CD4-positive, alpha-beta T cell treated with Interleukin-4 for 4 hours (primary cell): ENCODE measurements at places on chromosomes 12 and 14.

GRCh38 chr14:92175811-92176210 lies 54.0 kb downstream of the CPSF2 start:
- DNase-seq: no peak

GRCh38 chr12:20436316-20436715 lies 68.0 kb downstream of the PDE3A start:
- no peak for DNase-seq

- DNase-seq: no peak
These were observed 11.8 kb downstream of the CCDC92 start for GRCh38 chr12:123960856-123961255.

DNA sequence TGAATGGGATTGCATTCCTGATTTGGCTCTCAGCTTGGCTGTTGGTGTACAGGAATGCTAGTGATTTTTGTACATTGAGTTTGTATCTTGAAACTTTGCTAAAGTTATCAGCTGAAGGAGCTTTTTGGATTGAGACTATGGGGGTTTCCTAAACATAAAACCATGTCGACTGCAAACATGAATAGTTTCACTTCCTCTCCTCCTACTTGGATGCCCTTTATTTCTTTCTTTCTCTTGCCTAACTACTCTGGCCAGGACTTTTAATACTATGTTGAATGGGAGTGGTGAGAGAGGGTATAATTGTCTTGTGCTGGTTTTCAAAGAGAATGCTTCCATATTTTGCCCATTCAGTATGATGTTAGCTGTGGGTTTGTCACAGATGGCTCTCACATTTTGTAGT lies 141.5 kb downstream of the CEP83 start:
- no peak for DNase-seq

DNA sequence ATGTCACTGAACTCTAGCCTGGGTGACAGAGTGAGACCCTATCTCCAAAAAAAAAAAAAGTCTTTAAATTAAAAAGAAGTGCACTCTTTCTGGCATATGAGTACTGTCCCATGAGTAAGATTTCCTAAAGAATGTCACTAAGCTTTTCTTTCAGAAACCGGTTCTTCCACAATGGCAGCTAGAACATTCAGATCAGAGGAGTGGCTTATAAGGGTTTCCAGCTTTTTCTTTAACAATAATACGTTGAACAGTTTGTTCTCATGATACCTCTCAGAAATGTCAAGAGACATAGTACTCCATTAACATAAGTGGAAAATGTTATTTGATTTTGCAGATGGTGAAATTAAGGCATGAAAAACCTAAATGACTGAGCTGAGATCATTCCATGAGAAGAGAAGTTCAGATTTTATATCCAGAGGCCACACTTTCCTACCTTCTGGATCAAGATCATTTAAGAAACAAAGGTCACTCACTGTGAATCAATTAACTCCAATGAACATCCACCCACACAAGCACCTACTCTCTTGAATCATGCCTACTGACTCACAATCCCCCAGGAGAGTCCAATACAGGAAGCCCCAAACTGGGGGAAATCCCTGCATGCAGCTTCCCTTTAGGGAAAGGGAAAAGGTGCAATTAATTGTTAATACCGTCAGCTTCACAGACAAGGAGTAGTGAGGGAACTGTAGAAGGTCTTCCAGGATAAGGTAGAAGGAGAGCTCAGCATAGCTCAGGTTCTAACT lies 86.9 kb downstream of the SPTSSA start:
- DNase-seq: no peak

DNA sequence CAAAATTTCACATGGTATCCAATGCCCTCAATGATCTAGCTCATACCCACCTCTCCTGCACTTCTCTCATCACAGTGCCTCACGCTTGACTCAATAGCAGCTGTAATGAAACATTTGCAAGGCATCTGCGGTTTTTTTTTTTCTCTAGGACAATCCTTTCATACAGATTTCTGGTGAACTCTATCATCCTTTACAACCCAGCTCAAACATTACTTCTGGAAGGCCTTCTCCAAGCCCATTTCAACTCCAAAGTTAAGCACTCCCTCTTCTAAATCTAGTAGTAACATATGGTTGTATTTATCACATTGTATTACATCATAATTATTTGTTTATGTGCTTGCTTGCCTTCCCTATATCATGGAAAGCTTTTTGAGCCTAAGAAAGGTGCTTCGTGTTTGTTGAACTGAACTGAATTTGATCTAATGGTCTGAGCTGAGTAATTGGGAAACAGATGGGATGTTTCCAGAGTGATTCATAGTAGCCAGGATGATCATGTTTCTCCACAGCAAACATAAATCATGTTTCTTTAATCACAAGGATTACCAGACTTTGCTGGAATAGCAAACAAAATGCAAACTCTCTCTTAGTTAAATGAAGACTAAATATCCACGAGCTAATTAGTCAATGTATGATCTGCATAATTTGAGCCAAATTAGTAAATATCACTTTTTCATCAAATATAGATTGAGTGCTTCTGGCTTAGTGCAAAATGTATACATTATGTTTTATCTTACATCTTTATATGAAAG lies 14.3 kb downstream of the CFL2 start:
- no peak for DNase-seq

DNA sequence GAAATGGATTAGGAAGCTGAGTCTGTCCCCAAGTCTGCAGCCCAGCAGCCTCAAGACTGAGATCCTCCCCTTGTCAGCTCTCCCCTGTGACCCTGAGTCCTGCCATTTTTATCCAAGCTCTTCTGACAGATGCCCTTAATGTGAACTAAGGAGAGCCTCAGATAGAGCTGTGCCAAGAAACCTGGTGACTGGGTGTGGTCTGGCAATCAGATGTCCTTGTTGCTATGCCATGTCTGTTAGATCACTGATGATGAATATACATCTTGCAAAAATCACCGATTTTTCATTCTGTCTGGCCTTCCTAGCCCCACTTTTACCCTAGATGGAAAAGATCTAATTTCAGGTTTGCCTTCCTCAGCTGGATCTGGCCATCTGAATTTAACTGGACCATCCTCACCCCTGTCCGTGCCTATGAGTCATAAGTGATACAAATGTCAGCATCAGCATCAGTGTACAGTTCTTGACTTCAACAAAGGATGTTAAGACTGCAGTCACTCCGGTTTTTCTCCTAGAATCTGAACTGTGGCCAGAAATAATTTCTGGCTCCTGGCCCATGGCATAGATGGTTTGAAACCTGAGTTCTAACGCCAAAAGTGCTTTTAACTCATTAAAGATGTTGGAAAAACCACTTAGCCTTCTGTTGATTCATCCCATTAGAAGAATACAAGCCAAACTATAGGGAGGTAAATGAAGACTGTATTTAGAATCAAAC lies 61.2 kb upstream of the GRIP1 start:
- no peak for DNase-seq

DNA sequence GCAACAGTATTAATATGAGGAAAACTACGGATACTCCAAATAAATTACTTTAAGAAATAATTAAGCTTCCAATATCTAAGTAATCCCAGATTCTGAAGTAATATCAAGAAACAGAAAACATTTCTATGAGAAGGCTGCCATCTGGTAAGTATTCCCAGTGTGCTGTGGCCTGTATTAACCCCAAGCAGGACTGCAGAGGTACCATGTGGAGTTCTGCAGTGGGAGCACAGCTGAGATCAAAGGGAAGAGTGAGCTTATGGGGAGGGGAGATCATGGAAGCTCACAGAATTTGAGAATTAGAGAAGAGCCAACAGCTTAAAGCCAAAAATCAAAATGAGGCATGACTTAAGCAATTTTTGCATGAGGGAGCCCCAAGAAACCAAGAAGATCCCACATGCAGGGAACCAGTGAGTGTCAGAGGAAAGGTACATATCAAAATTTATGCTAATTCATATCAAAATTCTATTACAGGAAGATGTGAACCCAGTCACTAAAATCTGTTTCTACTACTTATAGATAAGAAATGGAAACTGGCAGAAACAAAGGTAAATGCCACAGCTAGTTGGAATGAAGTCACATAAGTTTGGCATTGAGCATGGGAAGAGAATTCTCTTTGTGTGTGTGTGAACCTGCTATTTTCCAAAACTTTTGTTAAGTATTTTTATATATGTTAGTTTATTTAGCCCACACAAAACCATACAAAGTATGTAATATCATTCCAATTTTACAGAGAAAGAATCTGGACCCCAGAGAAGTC lies 62.6 kb upstream of the KITLG start:
- no peak for DNase-seq

DNA sequence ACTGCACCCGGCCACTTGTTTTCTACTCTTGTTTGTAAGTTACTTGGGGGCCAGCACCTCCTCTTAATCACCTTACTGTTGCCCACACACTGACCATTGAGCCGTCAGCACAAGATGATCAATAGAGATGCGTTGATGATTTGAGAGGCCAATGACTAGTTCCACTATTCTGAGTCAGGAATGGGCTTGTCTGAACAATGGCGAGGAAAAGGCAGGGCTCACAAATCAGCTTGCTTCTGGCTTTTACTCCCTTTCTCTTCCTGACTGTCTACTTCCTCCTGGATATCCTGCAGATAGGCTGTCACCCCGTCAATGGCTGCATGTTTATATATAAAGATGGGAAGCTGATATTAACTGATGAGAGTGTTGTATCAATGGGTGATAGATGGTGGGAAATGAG lies 29.1 kb upstream of the HDAC7 start:
- no peak for DNase-seq

DNA sequence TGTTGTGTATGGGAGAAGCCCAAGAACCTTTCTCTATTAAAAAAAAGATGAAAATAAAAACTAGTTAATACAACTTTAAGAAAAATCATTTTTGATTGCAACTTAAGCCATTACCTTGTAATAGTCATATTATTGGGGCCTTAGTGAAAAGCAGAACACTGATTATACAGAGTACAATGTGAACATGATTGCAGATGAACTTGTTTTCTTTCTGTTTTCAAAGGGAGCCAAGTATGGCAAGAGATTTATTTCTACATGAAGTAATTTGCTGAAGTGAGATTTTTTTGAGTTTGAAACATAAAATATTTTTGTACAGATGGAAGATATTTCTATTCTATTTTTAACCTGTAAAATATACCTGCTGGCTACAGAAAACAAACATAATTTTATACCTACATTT lies 104.9 kb downstream of the GPR135 start:
- DNase-seq: no peak

DNA sequence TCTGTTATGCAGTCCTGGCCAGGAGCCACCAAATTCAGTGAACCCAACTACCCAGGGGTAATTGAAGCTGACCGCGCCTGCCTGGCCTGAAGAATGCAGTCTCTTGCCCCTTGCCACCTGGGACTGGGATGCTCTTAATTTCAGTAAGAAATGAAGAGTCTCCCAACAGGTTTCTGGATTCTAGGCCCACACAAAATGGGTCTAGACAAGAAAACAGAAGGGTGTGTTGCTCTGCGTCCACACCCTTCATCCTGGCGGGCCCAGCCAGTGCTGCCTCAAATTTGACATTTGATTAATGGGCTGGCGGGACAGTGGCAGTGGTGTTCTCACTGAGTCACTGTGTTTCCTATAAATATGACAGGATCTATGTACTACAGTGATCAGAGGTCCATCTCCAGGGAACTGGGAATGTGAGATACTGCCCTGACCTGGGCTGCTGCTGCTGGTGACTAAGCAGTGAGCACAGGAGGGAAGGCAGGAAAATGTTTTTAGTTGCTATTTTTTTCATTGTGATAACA lies 6.5 kb downstream of the TMEM253 start:
- DNase-seq: no peak

DNA sequence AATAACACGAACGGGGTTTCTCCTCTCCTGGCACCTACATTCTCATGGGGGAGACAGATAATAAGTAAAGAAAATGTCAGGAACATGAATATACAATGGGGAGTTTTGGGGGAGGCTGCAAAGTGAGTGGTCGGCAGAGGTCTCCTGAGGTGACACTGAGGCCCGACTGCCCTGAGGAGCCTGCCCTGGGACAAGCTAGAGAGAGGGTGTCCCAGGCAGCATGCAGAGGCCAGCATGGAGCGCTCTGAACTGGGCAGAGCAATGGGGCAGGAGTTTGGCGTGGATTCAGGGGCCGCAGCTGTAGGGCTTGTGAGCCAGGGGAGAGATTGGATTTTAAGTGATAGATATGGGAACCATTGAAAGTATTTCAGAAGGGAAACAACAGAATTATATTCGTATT lies 320.5 kb downstream of the CACNA1C start:
- no peak for DNase-seq

DNA sequence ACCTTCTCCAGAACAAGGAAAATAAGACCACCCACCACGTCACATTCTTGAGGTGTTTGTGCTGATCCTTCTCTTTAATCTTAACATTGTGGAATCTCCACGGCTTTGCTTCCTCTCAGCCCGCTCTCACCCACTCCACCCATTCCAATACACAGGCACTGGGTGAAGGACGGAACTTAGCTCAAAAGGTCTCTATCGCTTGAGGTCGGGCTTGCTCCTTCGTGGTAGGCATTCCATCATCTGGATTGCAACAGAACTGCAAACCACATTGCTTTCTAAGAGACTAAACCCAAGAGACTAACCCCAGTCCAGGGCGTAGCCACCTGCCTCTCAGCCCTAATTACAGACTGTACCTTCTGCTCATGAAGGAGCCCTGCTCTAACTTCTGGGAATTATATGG lies 24.0 kb upstream of the MDM2 start:
- DNase-seq: no peak

GRCh38 chr12:125357561-125357960 lies 292.3 kb downstream of the AACS start:
- no peak for DNase-seq

DNA sequence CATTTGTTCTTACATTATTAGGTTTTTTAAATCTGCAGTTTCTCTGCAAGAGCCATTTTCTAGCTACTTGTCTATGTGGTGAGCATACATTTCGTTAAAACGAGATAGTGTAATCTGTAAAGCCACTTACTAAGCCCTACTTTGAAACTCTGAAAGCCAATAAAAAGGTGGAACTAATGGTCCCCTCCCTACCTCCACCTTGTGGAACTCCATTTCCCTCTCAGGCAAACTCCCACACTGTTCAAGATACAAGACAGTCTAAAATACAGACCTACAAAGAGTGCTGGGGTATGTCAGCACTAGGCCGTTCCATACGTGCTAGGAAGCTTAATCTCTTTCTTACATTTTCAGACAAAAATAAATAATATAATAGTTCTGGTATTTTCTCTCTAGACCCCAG lies 74.1 kb downstream of the DUSP6 start:
- DNase-seq: no peak

DNA sequence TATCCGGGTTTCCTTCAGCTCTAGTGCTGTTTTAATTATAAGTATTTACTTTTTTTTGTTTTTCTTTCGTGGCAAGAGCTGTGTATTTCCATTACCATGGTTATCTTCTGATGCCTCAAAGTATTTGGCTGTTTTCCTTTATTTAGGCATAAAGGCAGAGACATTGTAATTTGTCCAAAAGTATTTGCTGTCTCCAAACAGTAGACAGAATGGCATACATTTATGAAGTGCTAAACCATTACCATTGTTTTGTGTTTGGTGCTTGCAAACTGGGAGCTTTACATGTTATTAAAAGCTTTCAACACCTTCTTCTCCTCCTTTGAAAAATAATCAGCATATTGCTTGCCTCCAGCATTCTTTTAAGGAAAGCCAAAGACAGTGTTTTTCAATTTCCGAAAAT lies 46.3 kb downstream of the FLRT2 start:
- no peak for DNase-seq

DNA sequence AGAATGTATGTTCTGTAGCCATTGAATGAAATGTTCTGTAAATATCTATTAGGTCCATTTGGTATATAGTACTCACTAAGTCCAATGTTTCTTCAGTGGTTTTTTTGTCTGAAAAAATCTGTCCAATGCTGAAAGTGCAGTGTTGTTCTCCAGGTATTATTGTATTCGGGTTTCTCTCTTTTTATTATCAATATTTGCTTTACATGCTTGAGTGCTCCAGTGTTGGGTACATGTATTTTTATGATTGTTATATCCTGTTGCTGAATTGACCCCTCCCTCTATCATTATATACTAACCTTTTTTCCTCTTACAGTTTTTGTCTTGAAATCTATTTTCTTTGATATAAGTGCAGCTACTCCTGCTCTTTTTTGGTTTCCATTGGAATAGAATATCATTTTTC lies 382.2 kb downstream of the CCER1 start:
- no peak for DNase-seq
